ENCODE measurements at places on chromosomes 2 and 18.

DNA sequence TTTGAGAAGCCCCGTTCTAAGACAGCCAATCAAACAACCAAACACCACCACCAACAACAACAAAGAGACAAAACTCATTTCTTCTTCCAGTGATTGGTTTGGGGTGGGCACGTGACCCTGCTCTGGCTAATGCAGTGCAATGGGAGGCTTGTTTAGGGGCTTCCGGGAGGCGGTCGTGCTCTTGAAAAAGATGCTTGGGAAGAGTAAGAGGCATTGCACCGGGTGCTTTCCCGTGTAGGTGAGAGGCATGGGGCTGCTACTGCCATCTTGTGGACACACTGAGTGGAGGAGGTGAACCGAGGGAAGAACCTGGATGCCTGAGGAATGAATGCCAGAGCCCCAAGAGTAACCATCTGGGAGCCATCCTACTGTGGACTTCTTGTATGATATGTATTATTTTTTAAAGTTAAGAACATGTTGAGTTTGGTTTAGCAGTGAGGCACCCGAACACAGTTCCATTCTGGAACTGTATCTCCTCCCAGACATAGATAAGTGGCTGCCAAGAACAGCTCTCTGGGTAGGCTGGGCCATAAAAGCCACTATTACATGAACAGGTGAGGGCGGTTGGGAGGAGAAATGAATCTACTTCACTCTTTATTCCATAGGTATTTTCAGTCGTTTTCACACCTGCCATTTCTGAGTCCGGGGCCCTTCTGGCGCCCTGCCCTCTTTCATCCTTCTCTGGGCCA is 19.1 kb upstream of the ARHGAP25 start:
- peak; percentile 24 for DNase-seq

DNA sequence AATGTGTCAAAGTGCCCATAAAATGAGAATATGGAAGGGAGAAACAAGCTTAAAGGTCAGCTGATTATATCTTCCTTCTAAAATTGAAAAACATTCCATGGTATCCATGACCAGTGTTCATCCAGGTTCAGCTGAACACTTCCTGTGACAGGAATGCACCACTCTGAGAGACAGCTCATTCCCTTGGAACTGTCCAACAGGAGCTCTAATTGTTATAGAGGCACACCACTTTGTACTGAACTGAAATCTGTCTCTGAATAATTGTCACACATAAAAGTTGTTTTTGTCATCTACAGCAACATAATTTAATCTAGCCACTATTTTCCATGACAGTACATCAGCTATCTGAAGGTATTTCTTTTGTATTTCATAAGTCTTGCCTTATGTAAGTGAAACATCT is 195.9 kb upstream of the ZNF804A start:
- DNase-seq = no peak

- DNase-seq = no peak
Measured at GRCh38 chr18:2589345-2590068, 18.1 kb downstream of the NDC80 start.

GRCh38 chr2:65320042-65320725 is 92.6 kb downstream of the ACTR2 start:
- DNase-seq = no peak

DNA sequence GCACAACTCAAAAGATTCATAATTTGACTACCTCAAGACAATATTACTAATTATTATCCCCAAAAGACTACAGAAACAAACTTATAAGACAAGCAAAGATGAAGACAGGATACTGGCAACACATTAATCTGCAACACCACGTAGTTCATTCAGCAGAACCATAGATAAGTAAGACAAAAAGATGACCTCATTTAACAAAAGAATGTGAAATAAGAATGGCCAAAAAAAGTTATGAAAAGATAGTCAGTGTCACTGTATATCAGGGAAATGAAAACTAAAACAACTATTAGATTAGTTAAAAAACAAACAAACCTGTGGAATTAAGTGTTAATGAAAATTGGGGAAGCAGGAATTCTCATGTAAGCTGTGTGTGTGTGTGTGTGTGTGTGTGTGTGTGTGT is 19.4 kb downstream of the PSMD14 start:
- DNase-seq = no peak

- DNase-seq = no peak
Measured at GRCh38 chr2:18560797-18561085, 288 bp upstream of the RDH14 start.

All from ovary (tissue), 10 donors.